ENCODE measurements at places on chromosomes 2 and 18. TPM values are rescaled to one million over a fixed set of nuclear protein-coding genes. Genes with fewer than 3 reads are reported as not detected.

- DNase-seq, result no peak
Observed at GRCh38 chr2:64021578-64021977, 2.4 kb upstream of the VPS54 start.

Gene POTEJ
- total RNA-seq, result not detected

DNA sequence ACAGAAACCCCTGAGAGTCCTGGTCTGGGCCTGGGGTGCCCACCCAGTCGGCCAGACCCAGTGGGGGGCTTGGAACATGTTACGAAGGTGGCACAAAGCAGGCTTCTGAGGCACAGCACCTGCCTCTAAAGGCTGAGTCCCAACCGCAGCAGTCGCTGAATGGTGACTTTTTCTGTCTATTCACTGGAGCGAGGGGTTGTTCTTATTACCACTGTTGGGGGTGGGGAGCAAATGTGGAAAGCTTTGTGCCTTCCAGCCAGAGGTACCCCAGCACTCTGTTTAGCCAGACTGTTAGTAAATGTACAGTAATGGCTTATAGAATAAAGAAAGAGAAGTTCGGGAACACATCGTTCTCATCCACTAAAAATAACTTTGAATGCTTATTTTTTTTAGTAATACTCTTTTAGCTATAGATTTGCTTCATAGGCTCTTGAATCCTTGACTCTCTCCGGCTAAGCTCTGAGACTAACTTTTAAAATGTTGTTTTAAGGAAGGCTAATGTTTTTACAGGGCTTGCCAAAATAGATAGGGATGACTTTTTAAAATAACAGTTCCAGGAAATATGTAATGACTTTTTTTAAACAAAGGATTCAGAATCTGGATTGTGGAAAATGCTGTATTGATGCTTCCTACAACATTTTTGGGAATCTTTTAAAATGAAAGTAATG is 23.4 kb upstream of the PTPN2 start:
- DNase-seq, result no peak

Gene BBS5
- 8.5 TPM for total RNA-seq

Gene SPHKAP
- 28.1 TPM for total RNA-seq

- no peak for DNase-seq
Observed at GRCh38 chr2:70769450-70769849, 1.4 kb upstream of the ADD2 start.

Gene TTN
- 1,545 TPM for total RNA-seq

Gene GREB1L
- 12.0 TPM for total RNA-seq

Data from left cardiac atrium (tissue), 4 donors.